T-helper 9 cell (primary cell): ENCODE measurements at places on chromosomes 2 and 18.

GRCh38 chr2:21367421-21367820, 243.7 kb downstream of the TDRD15 start:
- no peak for DNase-seq

DNA sequence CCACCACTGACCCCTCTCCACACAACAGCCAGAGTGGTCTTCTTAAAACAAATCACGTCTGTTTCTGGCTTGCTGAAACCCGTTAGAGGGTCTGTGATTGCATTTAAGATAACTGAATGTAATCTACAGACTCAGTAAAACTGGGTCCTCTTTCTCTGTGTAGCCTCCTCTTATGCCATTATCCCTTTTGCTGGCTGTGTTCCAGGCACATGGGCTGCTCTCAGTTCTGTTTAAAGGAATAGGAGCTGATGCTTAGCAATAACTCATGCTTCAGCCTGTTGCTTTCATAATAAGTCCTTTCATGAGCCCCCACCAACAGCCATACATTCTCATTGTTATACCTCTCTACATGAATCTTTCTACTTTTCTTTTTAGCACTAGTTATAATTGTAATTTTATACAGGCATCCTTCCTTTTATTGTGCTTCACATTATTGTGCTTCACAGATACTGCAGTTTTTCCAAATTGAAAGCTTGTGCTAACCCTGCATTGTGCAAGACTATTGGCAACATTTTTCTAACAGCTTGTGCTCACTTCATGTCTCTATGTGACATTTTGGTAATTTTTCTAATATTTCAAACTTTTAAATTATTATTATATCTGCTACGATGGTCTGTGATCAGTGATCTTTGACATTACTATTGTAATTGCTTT, 782.6 kb downstream of the MBD2 start:
- no peak for DNase-seq

- DNase-seq = no peak
Observed at GRCh38 chr2:48954935-48955334, 199.4 kb downstream of the FSHR start.

DNA sequence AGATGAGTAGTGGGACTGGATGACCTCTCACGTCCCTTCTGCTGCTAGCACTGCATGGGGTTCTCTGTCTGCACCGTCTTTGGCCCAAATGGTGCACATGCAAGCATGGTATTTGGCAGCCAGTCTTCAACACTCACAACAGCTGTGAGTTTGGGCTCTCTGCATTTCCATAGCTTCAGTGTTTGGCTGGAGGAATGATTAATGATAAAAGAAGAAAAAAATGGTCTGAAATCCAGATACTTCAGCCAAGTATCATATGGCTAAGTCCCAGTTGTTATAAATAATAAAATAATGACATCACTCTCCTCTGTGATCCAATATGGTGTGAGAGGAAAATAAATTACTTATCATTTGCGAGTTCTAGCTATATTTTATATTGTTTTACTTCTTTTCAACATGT, 173.3 kb downstream of the DCDC2C start:
- DNase-seq = no peak

GRCh38 chr2:46249654-46250053, 47.6 kb upstream of the EPAS1 start:
- no peak for DNase-seq

DNA sequence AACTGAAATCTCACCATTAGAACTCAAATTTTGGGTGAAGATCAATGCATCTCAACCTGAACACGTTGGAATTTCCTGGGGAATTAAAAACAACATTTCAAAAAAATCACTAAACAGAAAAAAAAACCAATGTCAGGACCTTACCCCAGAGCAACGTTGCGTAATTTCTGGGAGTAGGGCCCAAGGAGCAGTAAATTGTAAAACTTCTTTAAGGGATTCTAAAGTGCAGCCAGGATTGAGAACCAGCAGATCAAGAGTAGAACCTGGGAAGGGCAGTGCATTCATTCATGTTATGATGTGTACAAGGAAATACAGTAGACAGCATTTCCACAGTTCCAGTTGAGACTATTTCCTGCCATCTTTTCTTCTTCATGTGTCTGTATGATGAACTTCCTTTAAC, 56.9 kb downstream of the RHBDD1 start:
- DNase-seq = no peak

DNA sequence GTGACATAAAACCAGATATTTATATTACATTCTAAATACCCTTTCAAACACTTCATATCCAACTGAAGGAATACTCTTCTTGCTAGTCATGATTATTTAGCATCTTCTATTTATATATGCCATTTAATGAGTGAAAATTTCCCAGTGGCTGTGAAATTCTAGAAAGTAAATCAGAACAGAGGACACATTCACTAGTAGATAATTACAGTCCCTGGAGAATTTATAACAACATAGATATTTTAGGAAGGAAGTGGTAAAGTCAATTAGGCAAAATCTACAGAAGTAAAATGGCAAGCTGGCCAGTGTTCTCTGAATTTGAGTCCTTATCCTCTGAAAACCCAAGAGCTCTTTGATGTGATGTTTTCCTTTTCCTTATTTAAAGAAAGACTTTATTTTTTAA, 121.8 kb downstream of the PMAIP1 start:
- DNase-seq = no peak

DNA sequence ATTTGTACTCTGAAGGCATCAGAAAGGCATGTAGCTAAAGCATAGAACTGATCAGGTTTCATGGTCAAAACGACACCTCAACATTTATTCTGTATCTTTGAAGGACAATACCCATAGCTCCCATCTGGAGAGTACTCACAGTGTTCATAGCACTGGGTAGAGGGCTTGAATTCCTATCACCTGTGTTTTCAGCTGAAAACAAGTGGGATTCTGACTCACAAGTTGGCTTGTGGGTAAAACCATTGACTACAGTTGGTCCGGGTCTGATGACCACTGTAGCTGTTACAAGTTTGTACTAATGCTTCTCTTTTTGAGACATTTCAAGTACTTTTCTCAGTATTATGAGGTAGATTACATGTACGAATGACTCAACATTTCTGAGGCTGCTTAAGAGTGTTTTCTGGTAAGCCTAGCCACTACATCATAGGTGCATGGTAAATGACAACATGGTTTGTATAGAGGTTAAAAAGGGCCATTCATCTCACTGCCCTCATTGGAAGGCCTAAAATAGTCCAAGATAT, 68.6 kb upstream of the PELI1 start:
- DNase-seq = no peak

- DNase-seq = no peak
Observed at GRCh38 chr2:9299161-9300100, 92.8 kb downstream of the ASAP2 start.

DNA sequence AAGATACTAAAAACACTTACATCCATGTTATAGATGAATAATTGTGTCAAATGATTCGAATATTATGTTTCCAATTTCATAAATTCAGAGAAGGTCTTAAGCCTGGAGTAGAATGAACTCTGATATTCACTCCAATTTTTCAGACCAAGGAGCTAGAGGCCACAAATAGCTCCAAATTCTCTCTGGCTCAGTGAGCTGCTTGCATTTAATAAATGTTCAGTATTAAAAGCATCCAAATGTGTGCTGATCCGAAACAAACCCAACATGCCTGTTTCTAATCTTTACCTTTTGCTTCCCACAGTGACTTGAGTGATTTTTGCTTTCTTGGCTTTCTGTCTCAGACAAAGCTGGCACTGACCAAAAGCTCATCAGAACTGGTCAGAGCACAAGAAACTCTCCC, 291.4 kb downstream of the CCDC85A start:
- no peak for DNase-seq

DNA sequence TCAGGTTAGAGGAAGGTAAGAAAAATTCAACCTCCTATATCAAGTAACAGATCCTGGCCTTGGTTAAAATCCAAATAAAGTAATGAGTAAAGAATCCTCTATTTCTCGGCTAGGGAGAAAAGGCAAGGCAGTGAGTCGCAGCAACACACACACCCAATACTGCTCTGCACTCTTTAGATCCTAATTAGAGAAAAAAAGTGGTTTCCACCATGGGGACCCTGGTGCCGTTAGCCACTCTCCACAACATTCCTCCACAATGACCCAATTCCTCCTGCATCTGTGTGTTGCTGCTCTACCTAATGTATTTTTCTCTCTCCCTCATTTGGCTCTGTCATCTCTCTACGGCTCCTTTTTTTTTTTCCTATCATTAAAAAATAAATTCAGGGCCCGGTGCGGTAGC, 462.7 kb downstream of the METTL4 start:
- no peak for DNase-seq

- peak; percentile 4 for DNase-seq
Observed at GRCh38 chr2:9423922-9424272, 443 bp downstream of the CPSF3 start.

DNA sequence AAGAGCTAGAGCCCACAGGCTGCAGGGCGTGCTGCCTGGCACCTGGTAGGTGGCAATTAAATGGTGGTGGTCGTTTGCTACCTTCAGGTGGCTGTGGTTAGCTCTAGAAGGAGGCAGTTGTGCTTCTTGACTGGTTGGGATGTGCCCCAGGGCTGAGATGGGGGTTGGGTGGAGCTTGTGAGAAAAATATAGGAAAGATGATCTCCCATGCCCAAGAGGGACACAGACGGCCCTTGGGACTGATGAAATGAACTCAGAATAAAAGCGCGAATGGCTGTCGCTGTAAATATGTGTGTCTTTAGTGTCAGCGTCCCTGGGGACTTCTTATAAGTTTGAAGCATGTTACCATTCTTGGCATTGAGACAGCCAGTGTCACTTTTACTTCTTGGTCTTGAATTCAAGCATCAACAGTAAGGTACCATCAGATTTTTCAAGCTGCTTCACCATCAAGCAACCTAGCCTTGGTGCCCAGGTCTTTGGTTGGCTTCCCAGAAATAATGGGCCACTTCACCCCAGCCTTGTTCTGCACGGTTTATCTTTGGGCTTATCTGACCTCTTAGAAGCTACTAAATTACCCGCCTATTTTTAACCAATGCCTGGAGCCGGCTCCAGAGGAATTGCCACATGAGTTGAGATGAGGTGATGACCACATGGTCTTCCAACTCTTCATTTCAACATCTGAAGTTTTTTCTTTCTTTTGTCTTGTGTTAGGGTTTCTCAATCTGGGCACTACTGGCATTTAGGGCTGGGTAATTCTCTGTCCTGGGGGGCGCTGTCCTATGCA, 11.9 kb downstream of the LRRFIP1 start:
- no peak for DNase-seq

DNA sequence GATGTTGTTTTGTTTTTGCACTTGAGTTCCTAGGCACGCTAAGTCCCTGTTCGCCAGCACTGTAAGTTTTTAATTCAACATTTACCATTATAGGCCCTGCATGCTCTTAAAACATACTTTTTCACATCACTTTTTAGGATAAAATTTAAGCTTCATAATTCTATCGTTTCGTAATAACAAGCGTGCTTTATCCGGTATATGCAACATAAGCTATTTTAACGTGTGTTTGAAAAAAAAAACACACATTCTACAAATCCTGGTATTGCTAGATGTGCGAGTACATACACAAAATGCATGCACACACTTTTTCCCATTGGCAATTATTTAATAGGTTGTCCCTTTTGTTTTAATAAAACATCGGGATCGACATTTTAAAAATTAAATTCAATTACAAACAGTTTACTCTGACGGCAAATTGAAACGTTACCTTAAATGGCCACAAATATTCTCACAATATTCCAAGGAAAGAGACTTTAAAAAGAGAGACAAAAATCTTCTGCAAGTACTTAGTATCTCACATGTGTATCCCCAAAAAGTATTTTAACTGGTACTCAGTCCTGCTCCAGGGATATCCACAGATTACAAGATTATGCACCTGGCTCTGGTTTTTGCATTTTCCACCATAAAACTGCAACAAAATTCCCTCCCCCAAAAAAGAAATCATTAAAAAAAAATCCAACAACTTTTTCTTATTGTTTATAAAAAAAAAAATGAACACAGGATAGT, 1.0 kb upstream of the TCF4 start:
- DNase-seq = no peak

DNA sequence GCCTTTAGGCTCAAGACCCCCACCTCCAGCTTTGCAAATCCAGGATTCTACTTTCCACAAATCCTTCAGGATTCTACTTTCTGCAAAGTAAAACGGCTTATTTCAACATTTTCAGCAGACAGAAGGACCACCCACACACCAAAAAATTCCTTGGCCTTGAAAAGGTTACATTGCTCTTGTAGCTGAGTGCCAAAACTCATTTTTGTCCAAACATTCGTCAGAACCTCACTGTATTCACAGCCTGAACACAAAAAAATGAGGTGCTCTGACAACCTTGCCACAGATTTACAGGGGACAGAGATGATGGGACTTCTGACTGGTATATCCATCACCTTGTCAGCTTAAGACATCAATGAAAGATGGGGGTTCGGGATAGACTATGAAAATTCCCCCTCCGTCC, 63.0 kb upstream of the COX7A2L start:
- DNase-seq = no peak

GRCh38 chr2:8999102-8999446, 4.4 kb downstream of the MBOAT2 start:
- DNase-seq = no peak

DNA sequence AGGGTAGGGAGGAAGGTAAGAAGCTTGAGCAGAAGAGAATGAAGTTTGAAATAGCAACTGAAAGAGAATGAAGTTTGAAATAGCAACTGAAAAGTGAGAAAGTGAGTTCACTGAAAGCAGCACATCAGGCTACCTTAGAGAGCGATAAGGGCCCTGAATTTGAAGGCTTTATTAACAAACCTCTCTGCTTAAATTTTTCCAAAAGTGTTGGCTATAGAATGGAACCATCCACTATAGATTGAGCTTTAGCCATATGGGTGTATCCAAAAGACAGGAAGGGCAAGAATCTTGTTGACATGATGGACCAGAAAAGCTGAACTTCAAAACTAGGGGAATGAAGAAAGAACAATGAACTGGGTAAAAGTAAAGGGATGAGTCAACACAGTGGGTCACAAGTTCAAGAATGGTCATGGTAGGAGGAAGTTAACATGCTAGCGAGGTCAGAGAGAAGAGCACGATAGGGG, 122.5 kb downstream of the ASXL3 start:
- DNase-seq = no peak

GRCh38 chr18:58175786-58176176, 131.8 kb downstream of the NEDD4L start:
- DNase-seq = no peak

DNA sequence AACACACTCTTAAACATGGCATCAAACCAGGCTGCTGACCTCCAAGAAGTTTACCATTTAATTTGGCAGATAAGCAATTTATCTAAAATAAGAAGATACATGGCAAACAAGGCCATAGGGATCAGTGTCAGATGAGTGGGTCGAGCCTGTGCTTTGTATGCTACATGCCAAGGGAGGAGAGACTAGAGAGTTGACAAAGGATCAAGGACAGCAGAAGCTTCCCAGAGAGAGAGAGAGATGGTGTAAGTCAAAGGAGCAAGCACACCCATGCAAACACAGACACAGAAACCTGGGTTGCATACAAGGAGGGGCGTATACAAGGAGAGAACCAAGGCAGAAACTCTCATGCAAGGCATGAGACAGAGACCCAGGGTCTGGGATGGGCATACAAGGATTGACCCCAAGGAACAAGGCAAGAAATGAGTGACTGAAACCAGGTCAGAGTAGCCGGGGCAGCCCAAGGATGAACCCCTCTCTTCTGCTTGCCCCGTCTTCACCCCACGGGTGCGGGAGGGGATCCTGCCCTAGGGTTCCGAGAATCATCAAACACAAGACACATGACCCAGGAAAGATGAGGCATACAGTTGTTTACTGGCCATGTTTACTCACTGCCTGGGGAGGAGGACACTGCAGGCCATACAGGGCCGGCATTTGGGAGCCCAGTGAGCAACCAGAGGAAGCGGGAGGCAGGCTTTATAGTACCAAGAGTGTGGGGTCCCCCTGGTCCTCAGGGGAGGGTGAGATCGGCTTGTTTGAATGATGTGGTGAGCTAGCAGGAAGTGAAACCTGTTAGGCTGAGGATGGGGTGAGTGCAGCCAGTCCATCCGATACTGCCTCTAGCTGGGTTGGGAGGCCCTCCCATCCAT, 529.2 kb upstream of the ID2 start:
- DNase-seq = no peak
